ENCODE measurements at places on chromosomes 2 and 18. TPM values are rescaled to one million over a fixed set of nuclear protein-coding genes. Genes with fewer than 3 reads are reported as not detected.

GRCh38 chr2:240932001-240932723 lies 26.0 kb downstream of the CROCC2 start:
- no peak for DNase-seq

GRCh38 chr2:172098650-172099471 lies 3.8 kb downstream of the DLX2 start:
- peak; percentile 47 for DNase-seq

DNA sequence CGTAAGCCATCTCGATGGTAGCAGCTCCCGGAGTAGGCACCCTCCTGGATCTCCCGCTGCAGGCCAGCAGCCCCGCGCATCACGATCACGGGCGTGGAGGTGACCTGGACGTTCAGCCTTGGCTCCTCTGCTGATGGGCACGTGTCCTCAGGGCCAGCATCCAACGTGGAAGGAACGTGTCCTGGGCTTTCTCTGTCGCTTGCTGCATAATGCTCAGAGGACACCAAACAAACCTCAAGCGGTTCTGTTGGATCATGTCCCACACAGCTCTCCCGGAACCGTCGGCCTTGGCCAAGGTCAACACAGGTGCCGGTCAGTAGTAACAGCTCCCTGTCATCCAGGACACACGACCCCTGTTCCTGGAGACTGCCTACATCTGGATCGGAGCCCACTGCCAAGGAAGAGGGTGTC lies 23.1 kb downstream of the PASK start:
- DNase-seq: no peak

Gene ZCCHC2
- polyA plus RNA-seq: 21.9 TPM

Gene EML6
- 0.29 TPM for polyA plus RNA-seq

Measured in ovary (tissue), 10 donors.